ENCODE measurements at places on chromosomes 3 and 15.

- DNase-seq = no peak
Observed at GRCh38 chr15:88073391-88073691, 183.2 kb downstream of the NTRK3 start.

- no peak for DNase-seq
Observed at GRCh38 chr15:68373028-68373427, 58.9 kb downstream of the ITGA11 start.

GRCh38 chr3:195240171-195240701 is 30.7 kb downstream of the XXYLT1 start:
- no peak for DNase-seq

DNA sequence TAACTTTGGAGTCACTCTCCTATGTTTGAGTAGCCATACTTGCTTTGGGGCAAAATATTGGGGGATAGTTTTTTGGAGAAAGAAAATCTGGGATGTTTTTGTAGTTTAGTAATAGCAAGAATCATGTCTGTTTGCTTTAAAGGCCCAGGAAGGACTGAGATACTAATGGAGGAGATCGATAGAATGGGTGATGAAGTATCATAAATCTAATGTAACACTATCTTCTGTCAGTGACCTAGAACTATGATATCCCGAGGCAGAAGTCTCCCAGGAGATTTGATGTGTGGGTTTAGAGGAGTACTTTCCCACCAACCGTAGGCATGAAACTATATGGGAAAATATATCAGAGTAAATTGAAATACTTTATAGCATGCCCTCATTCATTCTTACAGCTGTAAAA is 21.0 kb upstream of the NFKBIZ start:
- no peak for DNase-seq

GRCh38 chr15:17026633-17027032 is 3515.0 kb downstream of the GOLGA6L6 start:
- no peak for DNase-seq

Measured in esophagus squamous epithelium (tissue), 5 donors.